Activated CD4-positive, alpha-beta T cell treated with anti-CD3 and anti-CD28 coated beads for 1 hour (primary cell): ENCODE measurements at places on chromosomes 5 and 9.

DNA sequence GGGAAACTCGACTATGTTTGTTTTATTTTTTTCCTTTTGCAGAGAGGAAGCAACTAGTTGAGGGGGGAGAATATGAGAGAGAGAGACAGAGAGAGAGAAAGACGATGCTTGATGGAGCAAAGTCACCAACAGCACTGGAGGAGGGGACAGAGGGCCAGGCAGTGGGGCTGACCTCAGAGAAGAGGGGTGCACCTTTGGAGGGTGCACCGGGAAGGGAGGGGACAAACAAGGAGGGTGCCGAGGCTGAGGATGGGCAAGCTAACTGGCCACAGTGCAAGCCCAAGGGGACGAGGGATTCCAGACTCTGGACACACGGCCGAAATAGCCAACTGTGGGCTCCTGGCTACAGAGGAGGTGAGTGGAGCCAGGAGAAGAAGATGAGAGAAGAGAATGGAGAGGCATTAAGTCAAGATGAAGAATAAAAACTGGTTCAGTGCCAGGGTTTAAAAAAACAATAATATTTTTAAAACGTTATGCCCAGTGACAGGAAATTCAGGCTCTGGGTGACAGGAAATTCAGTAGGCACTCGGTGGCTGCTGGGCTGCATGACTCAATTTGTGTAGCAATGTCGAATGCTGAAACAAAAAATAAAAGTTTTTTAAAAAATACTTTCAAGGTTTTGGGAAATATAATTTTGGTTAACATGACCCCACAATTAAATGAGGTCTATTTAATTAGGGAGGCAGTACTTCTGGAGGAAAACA is 13.3 kb upstream of the GLRX start:
- no peak for DNase-seq

DNA sequence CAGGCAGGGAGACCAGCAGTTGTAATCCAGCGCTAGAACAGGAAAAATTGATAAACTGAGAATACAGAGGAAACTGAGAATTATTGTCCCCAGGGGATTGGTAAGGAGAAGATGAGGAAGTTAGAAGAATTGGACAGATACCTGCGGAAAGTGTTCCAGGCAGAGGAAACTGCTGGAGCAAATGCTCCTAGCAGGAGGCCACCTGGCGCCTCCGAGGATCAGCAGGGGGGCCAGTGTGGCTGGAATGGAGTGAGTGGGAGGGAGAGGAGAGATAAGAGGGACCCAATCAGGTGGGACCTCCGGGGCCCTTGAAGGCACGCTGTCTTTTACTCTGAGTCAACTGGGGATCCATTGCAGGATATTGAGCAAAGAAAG is 695 bp upstream of the ANXA6 start:
- no peak for DNase-seq

DNA sequence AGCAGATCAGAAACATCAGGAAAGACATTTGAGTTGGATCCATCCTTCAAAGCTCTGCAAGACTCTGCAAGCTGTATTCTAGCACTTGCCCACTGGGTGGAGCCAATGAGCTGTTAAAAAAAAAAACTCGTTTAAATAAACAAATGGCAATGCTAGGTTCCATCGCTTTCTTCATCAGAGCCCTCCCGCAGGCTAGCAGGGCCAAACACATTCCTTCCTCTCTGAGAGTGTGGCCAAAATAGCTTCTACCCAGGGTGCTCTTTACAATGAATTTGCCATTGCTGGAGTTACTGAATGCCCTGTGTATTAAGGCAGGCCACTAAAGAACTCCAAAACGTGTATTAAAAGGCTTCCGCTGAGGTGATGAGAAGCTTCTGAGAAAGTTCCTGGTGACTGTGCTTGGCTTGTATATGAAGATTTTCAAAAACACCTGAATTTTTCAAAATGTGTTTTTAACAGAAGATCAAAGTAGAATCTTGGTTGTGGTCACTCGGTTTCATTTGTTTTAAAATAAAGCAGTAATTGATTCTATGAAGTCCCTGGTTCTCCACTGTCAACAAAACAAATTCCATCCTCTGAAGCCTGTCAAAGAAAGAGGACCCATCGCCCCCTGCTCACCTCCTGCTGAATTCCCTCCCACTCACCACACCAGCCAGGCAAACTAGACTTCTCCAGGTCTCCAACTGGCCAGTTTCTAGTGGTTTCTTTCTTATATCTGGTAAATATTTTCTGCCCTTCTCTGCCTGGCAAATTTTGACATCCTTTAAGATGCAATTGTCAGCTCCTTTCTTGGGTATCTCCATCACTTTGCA is 36.5 kb upstream of the EQTN start:
- DNase-seq, result no peak

DNA sequence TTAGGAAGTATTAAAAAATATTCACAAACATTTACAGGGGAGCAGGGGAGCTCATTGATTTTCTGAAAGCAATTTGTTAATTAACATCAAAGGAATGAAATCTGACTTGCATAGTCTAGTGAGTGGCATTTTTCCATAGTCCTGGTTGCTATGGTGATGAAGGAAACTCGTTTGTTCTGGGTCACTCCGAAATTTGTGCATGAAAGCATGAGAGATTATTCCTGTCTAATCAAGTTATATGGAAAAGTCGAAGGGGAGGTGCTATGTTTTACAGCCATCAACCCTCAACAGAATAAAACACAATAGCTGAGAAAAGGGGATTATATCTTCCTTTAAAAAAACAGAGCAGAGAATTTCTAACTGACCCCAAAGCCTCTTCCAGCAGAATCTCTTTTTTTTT is 1495.7 kb upstream of the WWC1 start:
- no peak for DNase-seq

DNA sequence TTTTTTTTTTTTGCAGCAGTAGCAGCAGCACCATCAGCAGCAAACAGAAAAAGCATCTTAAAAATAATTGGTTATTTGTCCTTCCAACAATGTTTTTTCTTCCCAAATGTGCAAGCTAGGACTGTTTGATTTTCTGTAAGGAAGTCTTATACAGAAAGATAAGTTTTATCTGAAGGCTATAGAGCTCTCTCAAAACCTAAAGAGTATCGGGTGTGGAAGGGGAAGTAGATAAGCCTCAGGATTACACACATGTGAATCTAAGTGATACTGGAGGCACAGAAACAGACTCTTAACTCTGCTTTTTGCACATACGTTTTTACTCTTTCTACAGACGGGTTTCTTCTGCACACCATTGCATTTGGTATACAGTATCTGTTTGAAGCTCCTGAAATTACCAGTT is 184.4 kb upstream of the FTMT start:
- DNase-seq, result no peak

GRCh38 chr5:119220576-119221197 is 135.1 kb upstream of the TNFAIP8 start:
- no peak for DNase-seq

DNA sequence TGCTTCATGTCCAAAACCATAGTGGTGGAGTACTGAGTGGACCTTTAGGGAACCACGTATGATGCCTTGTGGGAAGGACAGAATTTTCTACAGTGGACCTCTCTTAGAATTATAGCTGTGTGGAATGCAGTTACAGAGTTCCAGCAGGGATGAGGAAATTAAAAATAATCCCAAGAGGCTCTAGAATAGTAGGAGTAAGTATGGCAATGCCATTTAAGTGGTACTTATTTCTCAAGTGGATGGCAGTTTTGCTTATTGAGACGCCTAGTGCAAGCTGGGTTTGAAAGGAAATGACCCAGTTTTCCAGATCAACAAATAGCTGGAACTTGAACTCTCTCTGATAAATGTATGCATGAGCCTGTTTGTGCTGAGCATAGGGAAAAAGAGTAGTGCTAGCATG is 431.6 kb downstream of the PRR16 start:
- DNase-seq, result no peak

- peak; percentile 18 for DNase-seq
Measured at GRCh38 chr9:117782931-117783788, 79.0 kb downstream of the TLR4 start.

DNA sequence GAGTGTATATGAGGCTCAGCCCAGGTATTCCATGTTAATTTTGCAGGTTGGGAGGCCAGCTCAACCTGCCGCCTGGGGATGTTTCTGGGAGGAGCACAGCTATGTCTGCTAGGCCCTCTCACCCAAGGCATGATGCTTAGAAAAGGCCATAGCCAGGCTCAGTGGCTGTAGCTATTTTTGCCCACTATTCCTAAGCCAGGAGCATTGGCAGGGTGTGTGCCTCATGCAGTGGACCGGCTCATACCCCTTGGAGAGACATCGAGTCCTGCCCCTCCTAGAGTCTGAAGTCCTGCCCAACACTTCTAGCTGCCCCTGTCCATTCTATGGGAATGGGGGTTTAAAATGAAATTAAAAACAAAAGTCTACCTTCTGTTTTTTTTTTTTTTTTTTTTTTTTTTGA is 22.3 kb downstream of the ADCY2 start:
- no peak for DNase-seq

- DNase-seq, result no peak
Measured at GRCh38 chr5:150255659-150256409, 33.7 kb downstream of the CAMK2A start.

DNA sequence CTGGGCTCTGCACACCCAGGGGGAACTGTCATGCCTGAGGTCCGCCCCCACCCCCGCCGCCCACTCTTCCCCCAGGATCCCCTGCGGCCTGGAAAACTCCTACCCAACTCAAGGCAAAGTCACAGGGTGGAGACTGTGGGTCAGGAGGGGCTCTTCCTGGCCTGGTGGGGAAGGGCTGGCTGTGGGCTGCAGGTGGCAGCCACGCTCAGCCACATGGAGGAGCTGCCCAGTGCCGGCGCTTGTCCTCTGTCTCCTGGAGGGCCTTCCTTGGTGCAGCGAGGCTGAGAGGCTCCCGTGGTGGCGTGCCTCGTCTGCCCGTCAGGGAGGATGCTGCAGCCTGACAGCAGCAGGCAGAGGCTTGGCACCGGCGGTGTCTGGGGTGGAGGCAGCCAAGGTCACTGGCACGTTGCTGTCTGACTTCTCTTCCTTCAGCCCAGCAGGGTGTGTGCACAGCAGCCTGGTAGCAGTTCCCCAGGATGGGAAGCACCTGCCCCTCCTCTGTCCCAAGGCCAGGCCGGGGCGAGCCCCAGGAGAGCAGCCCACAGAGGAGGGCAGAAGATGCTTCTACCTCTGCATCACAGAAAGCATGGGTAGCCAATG is 78.1 kb downstream of the ADAMTS2 start:
- DNase-seq, result no peak
